ENCODE measurements at places on chromosomes 3 and 15.

DNA sequence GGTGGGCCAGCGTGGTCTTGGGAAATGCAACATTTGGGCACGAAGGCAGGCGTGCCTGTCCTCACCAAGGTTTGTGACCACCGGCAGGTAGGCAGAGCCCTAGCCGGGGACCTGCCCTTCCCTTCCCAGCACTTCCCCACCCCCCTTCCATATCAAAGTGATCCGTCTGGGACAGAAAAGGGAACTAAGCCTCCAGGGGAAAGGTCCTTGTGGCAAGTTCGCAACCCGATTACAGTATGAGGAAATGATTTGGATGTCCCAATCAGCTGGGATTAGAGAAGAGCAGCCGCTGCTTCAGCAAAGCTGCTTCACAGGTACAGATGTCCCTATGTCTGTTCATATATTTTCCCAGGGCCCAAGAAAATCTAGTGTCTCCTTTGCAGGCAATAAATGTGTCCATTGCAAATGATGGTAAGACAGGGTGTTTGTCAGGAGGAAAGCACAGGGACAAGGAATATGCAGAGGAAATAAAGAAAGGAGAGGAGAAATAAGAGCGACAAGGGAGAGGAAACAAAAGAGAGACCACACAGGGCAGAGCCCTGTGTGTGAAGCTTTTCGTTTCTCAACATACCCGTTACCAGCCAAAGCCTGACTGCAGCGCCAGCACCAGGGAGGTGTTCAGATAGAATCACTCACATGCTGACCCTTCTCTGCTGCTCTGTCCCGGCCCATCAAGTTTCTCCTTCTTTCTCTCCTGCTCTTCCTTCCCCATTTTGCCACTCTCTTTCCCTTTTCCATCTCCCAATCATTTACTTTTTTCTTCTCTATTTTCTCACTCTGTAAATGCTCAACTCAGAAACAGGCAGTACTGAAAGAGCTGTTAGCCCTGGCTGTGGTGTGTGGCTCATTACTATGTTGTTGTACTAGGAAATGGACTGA is 17.4 kb upstream of the SECISBP2L start:
- DNase-seq: no peak

GRCh38 chr15:28899061-28899738 is 13.4 kb downstream of the APBA2 start:
- DNase-seq: no peak

- DNase-seq: no peak
Measured at GRCh38 chr15:89899295-89899945, 5.6 kb upstream of the AP3S2 start.

- no peak for DNase-seq
Measured at GRCh38 chr15:69862540-69862939, 235.2 kb downstream of the TLE3 start.

- no peak for DNase-seq
Measured at GRCh38 chr15:99729920-99730319, 3.3 kb downstream of the LYSMD4 start.

DNA sequence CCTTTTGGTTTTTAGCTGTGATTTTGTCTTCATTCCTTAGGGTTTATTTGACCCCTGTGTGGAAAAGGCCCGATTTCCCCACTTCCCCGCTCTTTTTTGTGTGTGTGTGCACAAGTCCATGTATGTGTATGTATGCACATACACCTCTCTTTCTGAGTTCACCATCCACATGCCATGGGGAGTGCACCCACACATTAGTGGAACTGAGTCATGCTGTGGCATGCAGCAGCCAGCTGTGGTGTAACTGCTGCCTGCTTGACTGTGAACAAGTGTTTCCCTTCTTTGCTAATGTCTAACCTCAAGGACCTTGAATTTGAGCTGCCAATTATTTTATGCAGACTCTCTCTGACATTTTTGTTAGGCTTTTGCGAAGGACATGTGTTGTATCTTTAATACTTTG is 434.9 kb upstream of the TPM1 start:
- no peak for DNase-seq

DNA sequence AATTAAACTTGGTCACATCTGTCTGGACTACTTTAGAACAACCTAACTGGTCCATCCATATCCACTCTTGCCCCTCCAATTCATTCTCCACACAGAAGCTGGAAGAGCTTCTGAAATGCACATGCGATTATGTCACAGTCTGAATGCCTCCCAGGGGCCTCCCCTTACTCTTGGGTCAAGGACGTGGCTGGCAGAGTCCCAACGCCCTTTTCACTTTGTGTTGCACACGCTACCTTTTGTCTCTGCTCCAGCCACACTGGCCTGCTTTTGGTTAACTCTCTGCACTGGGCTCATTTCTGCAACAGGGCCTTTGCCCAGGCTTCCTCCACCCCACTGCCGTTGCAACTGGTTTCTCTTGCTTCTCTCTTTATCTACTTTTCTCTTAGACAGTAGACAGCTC is 245.2 kb downstream of the IL20RB start:
- DNase-seq: no peak

DNA sequence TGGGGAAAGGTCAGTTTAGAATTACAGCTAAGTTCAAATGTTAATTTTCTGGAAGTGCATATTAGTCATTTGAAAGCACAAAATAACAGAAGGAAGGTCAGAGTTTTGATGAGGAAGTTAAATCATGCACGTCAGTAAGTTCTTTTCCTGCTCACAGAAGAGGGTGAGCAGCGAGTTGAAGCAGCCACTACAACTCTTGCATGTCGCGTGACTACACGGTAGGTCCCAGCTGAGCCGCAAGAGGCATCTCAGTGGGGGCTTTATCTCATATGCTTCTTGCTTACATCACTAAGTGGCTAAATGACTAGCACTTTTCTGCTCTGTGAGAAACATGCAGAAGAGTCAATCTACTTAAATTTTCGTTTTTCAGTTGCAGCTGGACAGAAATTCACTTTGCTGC is 21.3 kb upstream of the SEC62 start:
- no peak for DNase-seq

DNA sequence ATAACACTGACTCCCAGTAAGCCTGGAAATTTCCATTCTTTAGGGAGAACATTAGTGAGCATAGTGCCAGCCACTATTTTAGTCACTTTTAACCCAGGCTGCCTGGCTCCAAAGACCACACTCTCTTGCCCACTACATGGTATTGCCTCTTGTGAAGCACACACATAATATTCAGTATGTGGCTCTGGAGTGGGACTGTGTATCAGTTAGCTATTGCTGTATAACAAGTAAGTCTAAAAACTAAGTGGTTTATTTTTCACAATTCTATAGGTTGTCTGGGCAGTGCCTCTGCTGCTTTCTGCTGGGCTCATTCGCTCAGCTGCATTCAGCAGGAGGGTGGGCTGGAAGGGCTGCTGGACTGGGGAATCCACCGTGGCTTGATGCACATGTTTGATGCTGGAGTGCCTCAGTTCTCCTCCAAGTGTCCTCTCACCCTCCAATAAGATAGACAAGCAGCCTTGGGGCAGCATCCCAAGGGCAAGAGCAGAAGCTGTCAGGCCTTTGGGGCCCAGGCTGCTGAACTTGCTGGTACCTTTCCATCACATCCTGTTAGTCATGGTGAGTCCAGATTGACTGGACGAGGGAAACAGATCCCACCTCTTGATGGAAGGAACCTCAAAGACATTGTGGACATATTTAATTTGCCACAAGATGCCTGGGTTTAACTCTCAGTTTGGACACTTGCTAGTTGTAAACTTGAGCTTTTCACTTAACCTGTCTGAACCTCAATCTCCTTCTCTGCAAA is 66.6 kb upstream of the TLE3 start:
- DNase-seq: no peak

DNA sequence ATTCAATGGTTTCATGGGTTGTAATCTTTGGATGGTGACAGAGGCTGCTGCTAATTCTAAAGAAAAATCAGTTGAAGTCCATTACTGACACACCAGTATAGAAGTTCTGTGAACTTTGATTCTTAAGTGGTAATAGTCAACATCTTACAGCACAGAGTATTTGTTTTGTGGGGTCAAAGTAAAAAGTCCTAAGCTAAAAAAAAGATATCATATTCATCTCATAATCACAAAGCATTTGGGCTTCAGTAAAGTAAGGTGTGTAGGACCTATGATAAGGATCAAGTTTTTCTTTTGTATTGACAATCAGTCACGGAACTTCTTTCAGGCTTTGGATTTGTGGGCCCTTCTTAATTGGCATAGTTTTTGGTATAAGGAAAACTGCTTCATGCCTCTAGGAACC is 1.1 kb downstream of the ASTE1 start:
- DNase-seq: no peak

DNA sequence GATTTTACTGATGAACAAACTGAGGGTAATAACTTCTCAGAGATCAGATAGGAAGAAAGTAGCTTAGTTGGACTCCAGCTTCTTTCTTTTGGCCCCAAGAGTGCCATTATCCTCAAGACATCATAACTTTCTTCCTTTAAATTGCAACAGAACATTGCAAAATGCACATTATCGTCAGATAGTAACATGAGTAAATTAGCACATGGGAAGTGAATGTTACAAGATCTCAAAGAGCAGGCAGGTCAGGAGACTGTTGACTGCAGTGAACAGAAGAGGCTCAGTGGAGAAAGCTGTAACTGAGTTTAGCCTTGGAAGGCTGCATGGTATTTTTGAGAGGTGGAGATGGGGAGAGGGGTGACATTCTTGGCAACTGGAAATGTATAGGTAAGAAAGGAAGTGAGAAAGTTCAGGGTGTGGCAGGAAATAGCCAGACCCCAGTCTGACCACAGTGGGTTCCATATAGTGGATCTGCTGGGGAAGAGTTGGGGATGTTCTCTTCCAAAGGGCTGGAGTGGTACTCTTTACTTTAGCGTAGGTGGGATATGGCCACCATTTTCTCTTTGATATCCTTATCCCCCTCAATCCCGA is 307.7 kb downstream of the RPLP1 start:
- DNase-seq: no peak

GRCh38 chr3:194272221-194272620 is 78.9 kb downstream of the CPN2 start:
- DNase-seq: no peak

DNA sequence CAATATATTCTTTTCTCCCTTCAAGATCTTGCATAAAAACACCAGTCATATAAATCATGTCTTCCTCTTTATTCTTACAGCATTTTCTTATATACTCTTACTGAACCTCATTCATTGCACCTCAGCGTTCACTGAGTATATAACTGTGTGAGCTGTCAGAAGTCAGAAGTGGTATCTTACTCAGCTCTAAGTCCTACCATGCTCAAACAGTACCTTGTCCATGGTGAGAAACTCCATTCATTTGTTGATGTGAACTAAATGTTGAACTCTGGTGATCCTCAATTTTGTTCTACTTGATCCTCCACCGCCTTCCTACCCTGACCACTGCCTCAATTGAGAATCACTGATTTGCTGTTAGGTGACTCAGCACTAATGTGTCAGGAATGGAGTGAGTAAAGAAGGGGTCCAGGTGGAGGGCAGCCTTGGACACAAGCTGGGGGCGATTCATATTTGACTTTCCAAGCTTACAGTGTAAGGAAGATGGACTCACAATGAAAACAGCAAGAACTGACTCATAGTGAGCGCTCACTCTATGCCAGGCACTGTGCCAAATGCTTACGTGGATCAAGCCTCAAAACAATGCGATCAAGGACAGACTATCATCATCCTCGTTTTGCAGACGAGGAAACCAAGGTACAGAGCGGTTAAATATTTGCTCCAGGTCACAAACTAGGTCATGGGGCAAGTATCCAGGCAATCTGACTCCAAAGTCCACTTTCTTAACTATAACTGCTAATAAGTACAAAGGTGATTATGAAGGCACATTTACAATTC is 13.5 kb upstream of the ZFYVE19 start:
- DNase-seq: no peak

DNA sequence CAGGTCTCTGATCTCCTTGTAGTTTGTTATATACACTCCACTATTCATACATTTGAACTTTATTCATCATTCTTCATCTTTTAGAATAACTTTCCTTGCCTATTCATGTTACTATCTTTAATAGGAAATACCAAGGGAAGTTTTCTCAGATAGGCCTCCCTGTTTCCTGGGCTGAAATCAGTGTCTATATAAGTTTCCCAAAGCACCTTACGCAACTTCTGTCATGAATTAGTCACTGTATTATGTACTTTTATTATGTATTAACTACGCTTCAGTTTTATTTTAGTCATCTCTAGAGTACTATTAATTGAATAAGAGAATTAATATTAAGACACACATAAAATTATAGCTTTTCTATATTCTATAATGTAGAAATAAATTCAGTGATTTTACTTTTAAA is 1481.5 kb downstream of the OTOL1 start:
- DNase-seq: no peak

- DNase-seq: no peak
Measured at GRCh38 chr3:23161308-23161707, 41.8 kb upstream of the UBE2E2 start.

DNA sequence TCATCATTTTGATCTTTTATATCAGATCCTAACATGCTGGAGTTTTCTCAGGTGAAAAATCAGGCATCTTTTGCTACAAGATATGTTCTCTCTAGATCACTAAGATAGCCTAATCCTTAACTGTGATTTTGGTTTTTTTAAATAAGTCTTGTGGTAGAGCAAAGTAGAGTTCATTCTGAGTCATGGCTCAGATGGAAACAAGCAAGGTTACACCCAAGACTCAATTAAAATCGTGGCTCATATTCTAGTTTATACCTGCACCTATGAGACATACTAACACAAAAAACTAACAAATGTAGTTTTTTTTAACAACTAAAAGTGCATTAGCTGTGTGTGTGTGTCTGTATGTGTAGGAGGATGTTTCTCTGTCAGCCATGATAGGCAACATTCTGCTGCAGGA is 428.2 kb downstream of the NLGN1 start:
- DNase-seq: no peak

GRCh38 chr15:25439369-25439836 is 579 bp upstream of the UBE3A start:
- no peak for DNase-seq

- no peak for DNase-seq
Measured at GRCh38 chr15:77070180-77070494, 772 bp downstream of the TSPAN3 start.

- DNase-seq: no peak
Measured at GRCh38 chr3:156530980-156531379, 23.9 kb downstream of the SSR3 start.

- DNase-seq: no peak
Measured at GRCh38 chr3:46660003-46660402, 33.5 kb downstream of the ALS2CL start.

DNA sequence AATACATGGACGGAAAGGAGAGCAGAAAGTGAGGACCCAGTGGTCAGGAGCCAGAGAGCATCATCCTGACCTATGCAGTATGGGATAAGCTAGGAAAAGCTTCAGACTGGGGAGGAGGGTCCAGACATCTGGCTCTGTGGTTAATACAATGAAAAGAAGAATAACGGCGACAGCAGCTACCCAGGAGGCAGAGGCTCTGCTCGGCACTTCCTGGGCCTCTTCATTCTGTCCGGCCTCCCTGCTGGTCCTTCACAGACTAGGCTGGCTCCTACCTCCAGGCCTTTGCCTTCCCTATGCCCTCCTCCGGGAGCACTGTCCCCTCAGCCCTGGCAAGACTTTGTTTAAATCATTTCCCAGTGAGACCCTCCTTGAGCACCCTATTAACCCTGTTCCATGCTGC is 58.9 kb upstream of the WNT5A start:
- no peak for DNase-seq

- no peak for DNase-seq
Measured at GRCh38 chr15:79643393-79643792, 211.3 kb downstream of the MINAR1 start.

GRCh38 chr3:157388976-157389375 is 47.7 kb upstream of the PTX3 start:
- DNase-seq: no peak
